Suppressor macrophage treated with lipopolysaccharide for 1 hour (primary cell): ENCODE measurements at places on chromosomes 5 and 9.

- no peak for DNase-seq
Measured at GRCh38 chr5:122909470-122910100, 64.2 kb downstream of the SNX24 start.

DNA sequence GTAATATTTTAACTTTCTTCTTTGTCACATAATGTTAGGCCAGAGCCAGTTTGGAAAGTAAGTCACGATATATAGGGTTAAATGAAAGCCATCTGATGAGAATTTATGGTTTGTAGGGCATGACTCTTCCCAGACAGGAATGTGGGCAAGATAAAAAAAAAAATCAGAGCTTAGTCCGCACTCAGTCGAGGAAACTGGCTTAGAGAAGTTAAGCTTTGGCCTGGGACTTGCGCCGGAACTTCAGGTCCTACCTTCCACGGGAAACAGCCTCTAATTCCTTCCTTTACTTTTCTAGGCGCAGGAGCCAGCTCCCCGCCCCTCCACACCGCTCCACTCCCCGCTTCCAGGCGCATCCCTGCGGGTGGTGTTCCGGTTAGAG lies 475 bp downstream of the DDX31 start:
- peak; percentile 70 for DNase-seq

- DNase-seq = no peak
Measured at GRCh38 chr9:125929846-125930245, 182.7 kb downstream of the PBX3 start.

DNA sequence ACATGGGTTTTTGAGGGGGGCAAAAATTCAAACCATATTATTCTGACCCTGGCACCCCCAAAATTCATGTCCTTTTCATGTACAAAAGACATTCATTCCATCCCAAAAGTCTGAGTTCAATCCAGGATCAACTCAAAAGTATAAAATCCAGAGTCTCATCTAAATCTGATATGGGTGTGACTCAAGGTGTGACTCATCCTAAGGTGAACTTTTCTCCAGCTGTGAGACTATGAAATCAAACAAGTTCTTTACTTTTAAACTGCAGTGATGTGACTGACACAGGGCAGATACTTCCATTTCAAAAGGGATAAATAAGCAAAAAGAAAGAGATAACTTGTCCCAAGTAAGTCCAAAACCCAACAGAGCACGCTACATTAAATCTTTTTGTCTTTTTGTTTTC lies 20.6 kb upstream of the CYLC2 start:
- no peak for DNase-seq

GRCh38 chr5:67647772-67648171 lies 451.2 kb upstream of the CD180 start:
- no peak for DNase-seq

DNA sequence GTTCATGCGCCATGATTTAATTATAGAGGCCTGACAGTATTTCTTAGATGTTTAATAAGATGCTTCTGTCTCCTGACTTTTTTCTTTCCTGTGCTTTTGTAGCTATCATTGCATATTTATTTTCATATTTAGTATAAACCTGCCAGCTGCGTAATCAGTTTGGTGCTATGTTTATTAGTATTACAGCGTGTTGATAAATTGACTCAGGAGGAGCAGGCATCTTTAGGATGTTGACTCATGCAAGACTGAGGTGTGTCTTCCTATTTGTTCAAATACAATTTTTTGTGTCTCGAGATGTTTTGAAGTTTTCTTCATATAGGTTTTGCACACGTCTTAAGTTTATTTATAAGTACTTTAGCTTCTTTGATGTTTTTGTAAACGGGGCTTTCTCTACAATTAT lies 35.9 kb upstream of the EXOC3 start:
- DNase-seq = no peak

GRCh38 chr5:124716169-124716568 lies 30.3 kb downstream of the ZNF608 start:
- DNase-seq = no peak

DNA sequence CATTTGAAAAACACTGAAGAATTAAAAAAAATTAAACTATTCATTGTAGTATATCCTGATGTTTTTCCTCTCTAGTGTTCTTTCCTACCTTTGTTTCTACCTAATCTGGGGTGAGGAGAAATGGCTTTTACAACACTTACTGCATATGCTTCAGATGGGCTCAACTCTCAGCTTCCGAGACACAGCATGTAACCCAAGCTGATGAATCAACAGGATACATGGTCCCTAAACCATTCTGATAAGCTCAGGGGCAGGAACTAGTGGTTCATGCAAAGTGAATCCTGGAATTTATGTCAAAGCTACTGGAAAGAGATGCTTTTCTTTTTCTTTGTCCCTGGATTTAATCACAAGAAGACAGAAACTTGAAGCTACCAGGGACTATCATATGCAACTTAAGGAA lies 672.5 kb upstream of the RORB start:
- no peak for DNase-seq

GRCh38 chr5:149166128-149166527 lies 24.8 kb downstream of the ABLIM3 start:
- no peak for DNase-seq

GRCh38 chr5:177987326-177987725 lies 8.7 kb downstream of the PROP1 start:
- DNase-seq = no peak

- no peak for DNase-seq
Measured at GRCh38 chr9:17625644-17626388, 47.0 kb downstream of the SH3GL2 start.

GRCh38 chr9:89969156-89969675 lies 364.4 kb downstream of the GADD45G start:
- DNase-seq = peak; percentile 71

GRCh38 chr5:135966165-135966564 lies 11.4 kb upstream of the LECT2 start:
- DNase-seq = no peak

GRCh38 chr5:59149271-59149670 lies 566.4 kb downstream of the RAB3C start:
- DNase-seq = no peak

GRCh38 chr5:39092581-39093351 lies 18.6 kb upstream of the RICTOR start:
- DNase-seq = no peak

GRCh38 chr9:110671849-110672248 lies 3.3 kb downstream of the MUSK start:
- DNase-seq = no peak

GRCh38 chr5:96861076-96861475 lies 15.2 kb upstream of the ERAP2 start:
- no peak for DNase-seq

GRCh38 chr5:176513788-176514187 lies 23.4 kb downstream of the RNF44 start:
- no peak for DNase-seq

DNA sequence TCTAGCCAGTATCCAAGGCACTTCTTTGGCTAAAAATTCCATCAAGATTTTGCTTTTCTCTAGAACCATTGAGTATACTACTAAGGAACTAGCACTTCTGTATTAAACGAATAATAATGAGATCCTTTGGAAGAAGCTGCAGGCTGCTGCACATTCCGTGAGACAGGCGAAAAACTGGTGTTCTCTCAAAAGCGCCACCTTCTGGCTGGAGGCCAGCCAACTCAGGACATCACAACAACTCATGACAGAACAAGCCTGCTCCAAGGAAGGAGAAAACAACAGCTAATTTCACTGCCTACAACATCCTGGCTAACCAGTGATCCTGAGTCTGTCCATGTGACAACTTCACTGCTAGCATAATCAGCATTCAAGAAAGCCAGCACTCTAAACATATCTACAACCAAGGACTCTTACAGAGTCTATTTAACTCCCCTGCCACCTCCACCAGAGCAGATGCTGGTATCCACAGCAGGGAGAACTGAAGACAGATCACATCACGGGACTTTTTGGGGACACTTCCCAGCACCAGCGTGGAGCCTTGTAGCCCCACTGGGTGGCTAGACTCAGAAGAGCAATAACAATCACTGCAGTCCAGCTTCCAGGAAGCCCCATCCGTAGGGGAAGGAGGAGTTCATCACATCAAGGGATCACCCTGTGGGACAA lies 150.5 kb downstream of the YTHDC2 start:
- DNase-seq = peak; percentile 57

DNA sequence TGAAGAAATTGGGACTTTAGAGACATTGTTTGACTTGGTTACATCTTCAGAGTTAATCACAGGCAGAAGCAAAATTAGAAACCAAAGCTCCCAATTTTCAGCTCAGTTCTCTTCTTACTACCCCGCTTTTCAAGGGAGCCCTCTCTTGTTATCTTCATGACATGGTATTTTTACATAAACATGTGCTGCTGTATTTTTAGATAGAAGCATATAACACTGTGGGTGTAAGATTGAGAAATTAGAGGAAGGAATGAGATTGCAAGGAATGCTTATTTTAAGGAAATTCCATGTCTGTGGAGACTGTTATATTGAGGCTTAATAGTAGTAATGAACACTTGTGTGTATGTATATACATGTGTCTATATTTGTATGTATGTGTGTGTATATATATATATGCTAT lies 401.6 kb downstream of the TMEM232 start:
- DNase-seq = no peak

DNA sequence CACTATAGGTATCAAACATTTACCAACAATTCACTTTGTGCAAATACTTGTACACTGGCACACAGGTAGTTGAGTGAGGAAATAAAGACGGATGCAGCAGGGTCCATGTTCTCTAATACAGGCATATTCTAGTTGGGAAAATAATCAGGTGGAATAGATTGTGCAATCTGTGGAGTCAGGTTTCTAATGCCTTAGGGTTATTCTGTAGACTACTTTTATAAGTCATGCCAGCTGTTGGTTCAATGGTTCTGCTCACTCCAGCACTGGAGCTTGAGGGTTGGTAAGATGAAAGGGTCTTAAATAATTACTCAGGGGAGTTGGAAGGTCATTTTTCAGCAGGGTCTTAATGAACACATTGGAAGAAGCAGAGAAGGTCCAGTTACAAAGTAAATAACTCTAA lies 690.3 kb upstream of the DMAC1 start:
- no peak for DNase-seq

DNA sequence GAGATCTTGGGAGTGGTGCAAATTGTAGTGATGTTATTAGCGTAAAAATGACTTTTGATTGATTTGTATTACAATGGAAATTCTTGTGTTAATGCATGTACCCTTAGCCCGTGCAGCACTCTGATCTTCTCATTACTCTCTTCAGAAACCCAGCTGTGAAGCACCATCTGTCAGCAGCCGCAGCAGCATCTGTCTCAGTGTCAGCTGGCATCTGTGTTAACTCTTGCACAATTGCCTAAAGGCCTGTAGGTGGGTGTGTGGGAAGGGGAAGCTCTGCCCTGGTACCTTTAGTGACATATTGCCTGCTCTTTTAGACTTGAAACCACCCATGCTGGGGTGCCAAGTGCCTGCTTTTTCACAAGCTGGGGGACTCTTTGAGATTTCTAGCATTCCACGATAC lies 101.3 kb downstream of the FBXL7 start:
- DNase-seq = no peak

DNA sequence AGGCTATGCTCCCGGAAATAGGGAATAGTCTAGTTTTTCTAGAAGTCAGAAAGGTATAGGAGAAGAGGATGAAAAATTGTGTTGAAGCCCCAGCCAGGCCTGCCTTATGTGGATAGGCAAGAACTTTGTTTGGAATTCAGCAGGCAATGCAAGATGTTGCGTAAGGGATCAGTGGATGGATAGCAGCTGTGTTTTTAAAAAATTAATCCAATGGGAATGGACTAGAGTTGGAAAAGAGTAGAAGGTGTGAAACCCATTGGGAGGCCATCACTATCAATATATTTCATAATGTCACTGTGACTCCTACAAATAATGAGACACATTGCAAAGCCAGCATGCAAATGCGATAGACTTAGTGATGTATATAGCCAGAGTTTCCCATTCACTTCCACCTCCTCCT lies 281.9 kb downstream of the MARCHF11 start:
- no peak for DNase-seq

DNA sequence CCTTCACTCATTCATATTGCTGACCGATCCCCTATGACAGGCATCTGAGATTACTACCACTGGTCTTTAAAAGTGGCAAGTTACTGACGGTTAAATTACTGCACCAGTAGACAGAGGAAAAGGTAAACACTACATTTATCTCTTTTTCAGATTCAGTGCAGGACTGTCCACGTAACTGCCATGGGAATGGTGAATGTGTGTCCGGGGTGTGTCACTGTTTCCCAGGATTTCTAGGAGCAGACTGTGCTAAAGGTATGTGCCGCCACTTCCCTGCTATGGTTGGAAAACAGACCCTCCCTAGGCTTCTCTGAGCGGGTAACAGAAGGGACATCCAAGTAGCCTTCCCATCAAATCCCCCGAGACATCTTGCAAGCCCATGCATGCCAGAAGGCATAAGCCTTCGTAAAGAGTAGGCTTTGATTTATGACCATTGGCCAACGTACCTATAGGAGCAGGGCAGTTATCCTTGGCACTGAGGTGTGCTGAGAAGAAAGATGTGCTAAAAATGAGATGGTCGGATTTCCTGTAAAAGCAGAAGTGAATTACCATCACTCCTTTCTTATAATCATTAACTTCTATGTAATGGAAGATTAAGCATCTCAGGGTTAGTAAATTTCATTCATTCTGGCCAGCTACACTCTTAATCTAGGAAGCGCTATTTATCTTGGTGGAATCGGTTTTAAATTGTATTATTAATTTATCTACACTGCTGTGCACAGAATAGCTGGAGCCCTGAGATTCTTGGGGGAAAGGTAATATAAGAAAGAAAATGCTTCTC lies 193.4 kb upstream of the WWC1 start:
- DNase-seq = no peak

- no peak for DNase-seq
Measured at GRCh38 chr5:180785794-180786221, 16.8 kb downstream of the MGAT1 start.

- DNase-seq = peak; percentile 7
Measured at GRCh38 chr9:126327006-126327713, 531 bp downstream of the MVB12B start.

DNA sequence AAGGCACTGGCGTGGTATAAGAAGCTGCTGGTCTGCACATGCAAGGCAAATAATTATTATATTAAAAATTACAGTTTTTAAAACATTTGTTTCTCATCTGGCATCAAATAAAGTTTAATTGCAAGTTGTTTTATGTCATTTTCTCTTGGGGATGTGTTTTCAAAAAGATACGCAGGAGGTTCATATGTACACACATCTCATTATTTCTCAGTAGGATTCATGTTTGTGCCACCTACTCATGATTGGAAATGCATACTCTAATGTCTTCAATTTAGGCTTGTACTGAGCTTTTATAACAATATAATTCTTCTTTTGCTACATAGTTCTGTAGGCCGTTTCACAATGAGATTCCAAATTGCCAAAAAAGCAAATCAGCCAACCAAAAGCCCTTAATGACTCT lies 244.2 kb upstream of the MEF2C start:
- DNase-seq = no peak

GRCh38 chr9:114928136-114928535 lies 2.3 kb downstream of the TNFSF8 start:
- no peak for DNase-seq
